ENCODE measurements at places on chromosomes 13 and 19.
A peak's percentile ranks its signal among the peaks of the same experiment; 100 is the strongest.

DNA sequence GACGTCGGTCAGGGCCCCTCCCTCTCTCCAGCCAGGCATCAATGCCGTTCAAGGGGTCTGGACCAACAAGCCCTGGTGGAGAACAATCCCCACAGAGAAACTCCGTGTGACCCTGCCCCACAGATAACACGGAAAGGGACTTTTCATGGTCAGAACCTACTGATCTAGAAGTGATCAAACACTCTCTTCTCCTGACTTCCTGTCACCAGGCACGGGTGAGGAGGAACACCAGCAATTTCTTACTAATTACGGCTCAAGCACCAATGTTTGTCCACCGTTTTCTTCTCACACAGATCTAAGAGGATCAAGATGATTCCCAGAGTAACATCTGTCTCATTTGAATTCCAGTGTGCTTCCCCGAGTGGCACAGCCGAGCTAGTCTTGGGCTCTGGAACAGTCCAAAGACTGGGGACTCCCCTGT is 11.8 kb downstream of the RASA3 start:
- ATAC-seq = no peak

GRCh38 chr19:38277549-38277948 is 13.2 kb downstream of the SPINT2 start:
- no peak for ATAC-seq

- no peak for ATAC-seq
These were observed 10.3 kb downstream of the SCEL start for GRCh38 chr13:77545626-77546412.

- ATAC-seq = peak; percentile 66
These were observed 21.8 kb upstream of the NAXD start for GRCh38 chr13:110593430-110594130.

GRCh38 chr19:13094771-13095392 is 7.8 kb downstream of the LYL1 start:
- ATAC-seq = peak; percentile 47

DNA sequence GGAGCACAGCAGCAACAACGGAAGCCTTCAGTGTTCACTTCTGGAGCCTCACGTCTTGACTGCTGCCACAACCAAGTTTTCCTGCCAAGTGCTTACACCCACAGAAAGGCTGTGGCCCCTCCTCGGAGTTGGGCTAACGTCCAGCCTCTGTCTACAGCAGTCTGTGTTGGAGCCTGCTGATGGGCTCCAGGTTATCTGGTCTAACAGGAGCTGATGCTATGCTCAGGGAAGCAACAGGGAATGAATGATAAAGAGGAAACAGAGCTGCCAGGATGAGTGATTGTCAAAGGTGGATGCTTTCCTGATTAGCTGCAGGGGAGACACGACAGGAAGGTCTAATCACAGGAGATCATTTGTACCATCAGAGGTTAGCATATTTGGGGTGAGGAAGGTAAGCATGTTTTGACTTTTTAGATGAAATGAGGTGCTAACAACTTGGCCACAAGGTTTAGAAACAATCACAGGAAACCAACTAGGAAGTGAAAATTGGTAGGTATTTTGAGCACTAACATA is 53.8 kb upstream of the RCBTB2 start:
- ATAC-seq = no peak

GRCh38 chr13:37194428-37194861 is 89.0 kb upstream of the CSNK1A1L start:
- no peak for ATAC-seq

GRCh38 chr13:111385183-111385857 is 64.9 kb downstream of the TEX29 start:
- ATAC-seq = no peak

DNA sequence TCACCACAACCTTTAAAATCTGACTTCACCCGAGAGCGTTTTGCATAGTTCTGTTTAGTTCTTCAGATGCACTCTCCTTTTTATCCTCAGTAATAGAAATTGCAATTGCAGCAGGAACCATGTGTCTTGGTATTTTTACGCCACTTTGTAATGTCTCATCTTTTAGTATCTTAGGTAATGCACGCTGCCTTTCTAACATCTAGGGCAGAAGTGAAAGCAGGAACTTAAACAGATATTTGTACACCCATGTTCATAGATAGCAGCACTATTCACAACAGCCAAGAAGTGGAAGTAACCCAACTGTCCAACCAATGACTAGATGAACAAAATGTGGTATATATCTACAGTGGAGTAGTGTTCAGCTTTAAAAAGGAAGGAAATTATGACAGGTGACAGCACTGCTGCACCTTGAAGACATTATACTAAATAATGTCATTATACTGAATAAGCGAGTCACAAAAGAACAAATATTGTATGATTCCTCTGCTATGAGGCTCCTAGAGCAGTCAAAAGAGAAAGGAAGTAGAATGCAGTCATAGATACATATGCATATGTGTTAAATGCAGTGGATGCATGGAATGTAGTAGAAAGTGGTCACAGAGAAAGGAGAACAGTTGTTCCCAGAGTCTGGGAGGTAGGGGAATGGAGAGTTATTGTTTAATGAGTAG is 105.9 kb upstream of the GJB6 start:
- no peak for ATAC-seq

DNA sequence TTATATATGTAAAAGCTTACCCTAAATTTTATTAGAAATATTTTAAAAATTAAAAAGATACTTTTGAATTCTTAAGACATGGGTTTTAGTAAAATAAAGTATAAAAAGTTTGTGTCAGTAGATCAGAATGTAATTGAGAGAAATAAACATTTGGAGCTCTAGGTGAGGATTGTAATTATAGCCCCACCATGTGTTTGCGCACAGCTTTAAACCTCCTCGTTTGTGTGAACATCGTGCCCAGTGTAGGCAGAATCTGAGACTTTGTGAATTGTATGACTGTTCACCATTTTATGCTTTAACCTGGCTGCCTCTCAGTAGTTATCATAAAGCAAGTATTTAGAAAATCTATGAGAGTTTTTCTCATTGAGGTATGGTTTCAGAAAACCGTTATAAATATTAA is 29.1 kb downstream of the CUL4A start:
- no peak for ATAC-seq

DNA sequence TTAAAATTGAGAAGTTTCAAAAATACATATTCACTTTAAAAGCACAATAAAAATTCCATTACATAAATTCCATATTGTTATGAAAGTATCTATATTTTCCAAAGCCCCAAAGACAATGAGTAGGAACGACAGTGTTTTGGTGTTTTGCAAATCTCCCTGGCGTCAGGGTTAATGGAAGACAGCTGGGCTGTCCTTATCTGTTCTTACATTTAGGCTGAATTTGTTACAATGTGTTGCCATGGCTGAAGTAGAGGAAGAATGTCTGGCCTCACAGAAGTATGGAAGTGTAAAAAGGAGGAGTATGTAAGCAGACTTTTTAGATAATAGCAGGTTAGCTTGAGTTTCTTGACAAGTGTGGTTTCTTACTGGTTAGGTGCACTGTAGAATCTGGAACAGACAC is 124.4 kb upstream of the SPATA13 start:
- no peak for ATAC-seq

GRCh38 chr13:111421216-111421615 is 100.8 kb downstream of the TEX29 start:
- ATAC-seq = no peak

- no peak for ATAC-seq
These were observed 91.6 kb upstream of the SIAH3 start for GRCh38 chr13:45943120-45943519.

- ATAC-seq = no peak
These were observed 47.6 kb downstream of the CEP89 start for GRCh38 chr19:32924200-32924599.

Data from stimulated activated memory B cell treated with anti-CD40 and anti-IgM and Interleukin-4, amounts not matched to agents 10 μg/mL and 1 μg/mL and 100 μg/mL, for 72 hours (primary cell).